ENCODE measurements at places on chromosomes 1 and 21.

GRCh38 chr21:28640326-28640725 is 352.4 kb downstream of the LTN1 start:
- DNase-seq = no peak

DNA sequence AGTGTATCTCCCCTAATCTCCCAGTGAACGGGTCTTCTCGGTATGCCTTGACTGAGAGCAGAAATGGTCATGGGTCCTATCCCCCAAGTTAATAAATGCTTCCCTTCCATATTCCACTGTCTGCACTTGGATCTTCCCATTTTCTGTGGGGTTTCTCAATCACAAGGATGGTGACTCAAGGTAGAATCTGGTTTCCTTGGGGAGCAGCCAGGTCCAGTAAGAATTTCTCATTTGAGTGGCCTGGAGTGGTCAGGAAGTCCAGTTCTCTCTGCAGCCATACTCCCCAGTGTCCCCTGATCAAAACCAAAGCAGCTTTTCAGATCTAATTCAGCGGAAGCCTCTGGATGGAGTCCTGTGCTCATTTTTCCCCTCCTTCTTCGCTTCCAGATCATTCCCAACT is 14.8 kb upstream of the SLC27A3 start:
- no peak for DNase-seq

DNA sequence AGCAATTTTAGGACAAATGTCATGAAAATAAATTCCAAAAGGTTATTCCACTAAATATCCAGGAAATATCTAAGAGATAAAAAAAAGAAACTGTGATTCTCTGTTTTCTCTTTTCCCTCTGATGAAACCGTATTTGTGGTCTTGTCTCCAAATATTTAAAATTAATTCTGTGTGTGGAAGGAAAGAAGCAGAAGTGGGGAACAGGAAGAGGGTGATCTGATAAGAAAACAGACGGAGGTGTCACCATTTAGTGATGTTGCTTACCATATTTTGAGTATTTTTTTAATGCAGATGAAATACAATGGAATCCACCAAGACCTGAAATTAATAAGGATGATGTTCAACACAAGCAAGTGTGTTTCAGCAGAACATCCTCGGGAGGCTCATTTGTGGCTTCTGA is 29.6 kb downstream of the CLCA1 start:
- no peak for DNase-seq

DNA sequence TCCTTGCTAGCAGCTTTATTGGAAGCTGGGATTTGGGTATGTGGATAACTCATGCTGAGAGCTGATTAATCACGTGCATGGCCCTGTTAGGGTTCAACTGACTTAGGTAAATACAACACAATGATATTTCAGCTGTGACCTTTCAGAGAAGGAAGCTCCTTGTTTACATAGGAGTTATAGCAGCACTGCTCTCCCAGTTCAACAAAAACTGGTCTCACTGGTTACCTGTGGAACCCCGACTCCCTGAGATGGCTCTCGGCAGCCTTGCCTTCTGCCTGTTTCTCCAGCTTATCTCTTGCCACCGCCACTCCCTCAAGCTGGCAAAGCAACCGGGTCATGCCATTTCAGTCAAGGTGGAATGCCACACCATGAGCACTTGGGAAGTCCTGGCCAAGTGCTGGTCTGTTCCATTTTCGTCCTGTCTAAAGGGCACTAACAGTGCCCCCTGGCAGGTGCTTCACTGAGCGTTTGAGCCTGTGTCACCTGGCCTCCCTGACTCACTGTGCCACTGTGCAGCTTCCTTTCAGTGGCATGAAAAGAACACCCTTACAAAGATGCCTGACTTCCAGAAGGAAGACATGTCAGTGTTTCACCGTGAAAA is 31.6 kb downstream of the DOP1B start:
- no peak for DNase-seq

DNA sequence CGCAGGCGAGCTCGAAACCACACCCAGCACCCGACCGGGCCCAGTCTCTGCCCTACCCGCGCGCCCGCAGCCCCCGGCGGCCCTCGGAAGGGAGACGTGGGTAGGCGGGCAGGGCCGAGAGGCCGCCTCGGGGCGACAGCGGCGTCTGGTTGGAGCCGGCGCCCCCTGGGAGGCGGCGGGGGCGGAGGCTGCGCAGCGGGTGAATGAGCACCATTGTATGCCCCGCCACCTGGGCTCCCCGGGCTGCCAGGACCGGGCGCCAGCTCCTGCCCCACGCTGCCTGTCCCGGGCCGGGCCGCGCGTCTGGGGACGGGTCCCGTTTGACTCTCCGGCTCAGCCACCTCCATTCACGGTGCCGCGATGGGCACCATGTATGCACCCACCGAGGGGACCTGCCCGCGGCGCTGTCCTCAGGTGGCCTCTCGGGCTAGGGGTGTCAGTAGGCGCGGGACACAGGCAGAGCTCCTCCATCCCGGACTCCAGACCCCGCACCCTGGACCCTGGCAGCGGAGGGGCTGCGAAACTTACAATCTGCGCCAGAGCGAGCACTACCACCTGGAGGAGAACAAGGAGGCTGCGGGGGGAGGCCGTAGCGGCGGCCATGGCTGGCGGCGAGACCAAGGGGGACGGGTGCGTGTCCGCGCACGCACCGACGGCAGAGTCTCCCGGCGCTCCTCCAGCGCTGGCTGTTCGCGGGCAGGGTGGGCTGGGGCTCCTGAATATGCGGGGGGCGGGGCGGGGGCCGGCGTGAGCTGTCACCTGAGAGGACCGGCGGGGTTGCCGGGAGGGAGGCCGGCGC is at the start of gene COL9A2:
Gene COL9A2, minus strand, starts transcription at position 692 of the 799 bp plus-strand sequence. Its CDS starts 89 bp downstream, at position 603.
- peak; percentile 78 for DNase-seq

DNA sequence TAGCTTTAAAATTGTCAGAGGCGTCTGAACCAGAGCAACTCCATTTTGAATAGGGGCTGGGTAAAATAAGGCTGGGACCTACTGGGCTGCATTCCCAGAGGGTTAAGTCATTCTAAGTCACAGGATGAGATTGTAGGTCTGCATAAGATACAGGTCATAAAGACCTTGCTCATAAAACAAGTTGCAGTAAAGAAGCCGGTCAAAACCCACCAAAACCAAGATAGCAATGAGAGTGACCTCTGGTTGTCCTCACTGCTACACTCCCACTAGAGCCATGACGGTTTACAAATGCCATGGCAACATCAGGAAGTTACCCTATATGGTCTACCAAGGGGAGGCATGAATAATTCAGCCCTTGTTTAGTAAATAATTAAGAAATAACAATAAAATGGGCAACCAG is 143.6 kb downstream of the GABPA start:
- no peak for DNase-seq
